ENCODE measurements at places on chromosomes 3 and 15.

GRCh38 chr3:58222161-58222724, 11.5 kb upstream of the DNASE1L3 start:
- no peak for DNase-seq

GRCh38 chr3:195889870-195890295, 18.5 kb downstream of the TNK2 start:
- no peak for DNase-seq

GRCh38 chr15:69459066-69459465, 6.4 kb downstream of the RPLP1 start:
- no peak for DNase-seq

DNA sequence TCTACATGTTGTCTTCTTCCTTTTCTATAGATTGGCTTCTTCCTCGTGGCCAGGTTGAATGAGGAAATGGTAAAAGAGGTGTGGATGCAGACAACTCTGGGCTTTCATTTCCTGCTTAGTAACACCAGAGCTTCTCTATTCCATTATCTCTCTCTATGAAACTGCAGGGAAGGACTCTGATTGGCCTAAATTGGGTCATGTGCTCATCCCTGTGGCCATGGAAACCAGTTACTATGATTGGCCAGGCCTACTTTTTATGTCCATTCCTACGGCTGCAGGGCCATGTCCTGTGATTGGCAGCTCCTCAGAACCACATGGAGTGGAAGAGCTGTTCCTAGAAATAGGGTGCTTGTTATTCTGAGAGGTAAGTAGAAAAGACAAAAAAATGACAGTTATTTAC, 486.9 kb upstream of the ADAMTS9 start:
- DNase-seq = no peak
